HFFc6 (cell line): ENCODE measurements at places on chromosomes 5 and 9. TPM values are rescaled to one million over a fixed set of nuclear protein-coding genes. Genes with fewer than 3 reads are reported as not detected.

DNA sequence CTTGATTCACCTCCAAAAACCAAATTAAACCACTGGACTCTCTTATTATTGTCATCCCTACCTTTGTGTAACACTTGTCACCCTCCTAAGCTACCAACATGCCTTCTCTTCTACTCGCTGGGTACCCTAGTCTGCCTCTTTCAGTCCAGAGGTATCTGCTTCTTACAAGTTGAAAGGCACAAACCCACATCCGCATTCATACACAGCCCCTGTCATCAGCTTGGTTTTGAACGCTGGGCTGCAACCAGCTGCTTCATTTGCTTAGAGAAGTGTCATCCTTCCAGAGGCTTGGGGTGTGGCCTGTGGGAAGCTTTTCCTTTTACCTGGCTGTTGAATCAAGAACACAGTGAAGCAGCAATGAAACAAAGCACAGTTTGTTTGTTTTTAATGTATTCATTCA lies 138.8 kb upstream of the WWC1 start:
- no peak for DNase-seq

PCDHGA12 gene
- total RNA-seq = 7.9 to 19.2 TPM (median 8.2 TPM) in 3 replicates

DNA sequence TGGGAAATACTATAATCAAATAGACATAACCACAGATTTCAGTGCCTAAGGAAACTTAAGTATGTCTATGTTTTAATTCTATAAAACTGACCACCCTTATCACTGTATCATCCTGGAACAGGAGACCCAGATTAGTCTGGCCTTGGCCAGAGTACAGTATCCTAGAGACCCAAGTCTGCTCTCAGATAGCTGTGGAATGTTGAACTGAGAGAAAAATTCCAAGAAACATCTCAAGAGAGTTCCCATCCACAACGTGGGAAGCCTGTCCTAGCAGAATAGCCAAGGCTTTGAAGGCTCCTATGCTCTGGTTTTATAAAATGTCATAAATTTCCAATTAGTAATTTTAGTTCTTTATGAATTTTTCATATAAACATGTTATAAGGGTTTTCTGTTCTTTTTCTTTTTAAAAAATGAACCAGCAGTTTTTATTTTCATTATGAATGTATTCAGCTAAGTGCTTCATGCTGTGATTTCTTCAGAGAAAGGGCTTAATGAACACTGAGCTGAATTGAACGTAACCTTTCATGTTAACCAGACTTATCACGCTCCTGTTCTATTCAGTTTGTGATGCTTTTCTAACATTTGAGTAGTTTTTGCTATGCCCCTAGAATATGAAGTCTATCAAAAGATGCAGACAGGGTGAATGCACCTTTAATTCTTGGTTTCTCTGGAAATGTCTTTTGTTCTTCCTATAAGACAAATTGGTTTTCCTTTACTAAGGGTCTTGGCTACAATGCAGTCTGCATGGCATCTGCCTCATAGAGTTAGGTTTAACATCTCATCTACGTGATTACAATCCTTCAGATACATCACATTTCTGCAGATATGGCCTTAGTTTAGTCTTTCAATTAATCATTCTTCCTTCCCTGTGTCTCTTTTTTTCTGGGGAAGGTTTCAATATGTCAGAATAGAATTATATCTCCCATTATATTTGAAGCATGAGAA lies 230.8 kb downstream of the CYLC2 start:
- no peak for DNase-seq

- DNase-seq = no peak
Measured at GRCh38 chr5:151581347-151581746, 9.8 kb downstream of the FAT2 start.

DNA sequence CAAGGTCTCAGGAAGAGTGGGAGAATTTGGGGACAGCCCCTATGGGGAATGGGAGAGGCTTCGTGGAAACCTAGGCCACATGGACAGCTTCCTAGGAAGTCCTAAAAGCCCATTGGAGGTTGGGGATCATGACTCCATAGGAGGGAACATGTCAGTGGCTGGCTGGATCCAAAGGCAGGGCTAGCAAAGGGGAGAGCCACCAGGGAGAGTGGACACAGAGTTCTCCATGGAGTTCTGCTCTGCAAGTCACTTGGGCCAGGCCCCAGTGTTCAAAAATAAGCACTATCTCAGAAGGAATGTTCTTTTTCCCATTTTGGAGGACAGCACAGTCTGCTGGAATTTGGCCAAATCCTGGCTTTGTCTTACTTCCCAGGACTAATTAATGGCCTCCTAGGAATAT lies 140.6 kb upstream of the RAD23B start:
- no peak for DNase-seq

DNA sequence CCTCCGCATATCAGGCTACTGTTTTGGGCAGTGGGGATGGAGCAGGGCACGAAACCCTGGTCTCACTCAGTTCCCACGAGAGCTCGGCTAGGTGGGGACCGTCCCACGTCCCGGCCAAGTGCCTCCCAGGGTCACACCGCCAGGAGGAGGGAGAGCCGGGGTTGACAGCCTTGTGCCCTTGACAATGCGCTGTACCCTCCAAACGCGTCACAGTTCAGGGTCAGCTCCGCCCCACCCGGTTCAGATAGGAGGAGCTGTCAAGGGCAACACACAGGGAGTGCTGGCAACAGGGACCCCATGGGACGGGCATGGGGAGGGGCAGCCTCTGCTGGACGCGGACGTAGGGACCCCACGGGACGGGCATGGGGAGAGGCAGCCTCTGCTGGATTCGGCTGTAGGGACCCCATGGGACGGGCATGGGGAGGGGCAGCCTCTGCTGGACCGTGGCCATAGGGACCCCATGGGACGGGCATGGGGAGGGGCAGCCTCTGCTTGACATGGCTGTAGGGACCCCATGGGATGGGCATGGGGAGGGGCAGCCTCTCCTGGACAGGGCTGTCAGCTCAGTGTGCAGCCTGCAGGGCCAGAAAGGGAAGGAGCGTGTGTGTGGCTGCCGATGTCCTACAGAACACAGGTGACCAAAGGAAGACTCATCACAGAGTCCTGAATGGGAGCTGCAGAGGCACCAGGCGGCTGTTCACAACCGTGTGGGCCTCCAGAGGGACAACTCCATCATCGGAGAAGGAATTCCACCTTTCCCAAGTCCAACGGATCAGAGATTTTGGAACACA lies 29.4 kb downstream of the PNPLA7 start:
- DNase-seq = no peak

DNA sequence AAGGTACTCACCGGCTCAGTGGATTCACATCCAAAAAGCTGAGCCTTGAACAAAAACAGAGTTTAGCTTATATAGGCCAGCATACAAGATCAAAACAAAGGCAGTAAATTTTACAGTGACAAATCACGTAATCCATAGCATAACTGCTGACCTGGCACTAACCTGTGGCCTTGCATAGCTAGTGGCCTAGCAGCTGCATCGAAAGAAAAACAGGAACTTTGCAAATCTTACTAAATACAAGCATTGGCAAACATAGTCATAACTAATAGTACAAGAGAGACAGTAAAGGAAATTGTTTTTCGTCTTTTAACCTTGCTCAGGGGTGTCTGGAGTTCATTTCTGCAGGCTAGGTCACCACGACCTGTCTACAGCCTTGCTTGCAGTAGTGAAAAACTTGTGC lies 4.8 kb downstream of the HSDL2 start:
- DNase-seq = no peak

GRCh38 chr5:72584466-72584865 lies 77.3 kb upstream of the ZNF366 start:
- no peak for DNase-seq

- DNase-seq = no peak
Measured at GRCh38 chr5:140305471-140305870, 2.6 kb upstream of the PFDN1 start.

GRCh38 chr5:52491071-52491787 lies 296.5 kb upstream of the ITGA1 start:
- no peak for DNase-seq

GABRA6 gene
- total RNA-seq = not detected in 3 replicates

DNA sequence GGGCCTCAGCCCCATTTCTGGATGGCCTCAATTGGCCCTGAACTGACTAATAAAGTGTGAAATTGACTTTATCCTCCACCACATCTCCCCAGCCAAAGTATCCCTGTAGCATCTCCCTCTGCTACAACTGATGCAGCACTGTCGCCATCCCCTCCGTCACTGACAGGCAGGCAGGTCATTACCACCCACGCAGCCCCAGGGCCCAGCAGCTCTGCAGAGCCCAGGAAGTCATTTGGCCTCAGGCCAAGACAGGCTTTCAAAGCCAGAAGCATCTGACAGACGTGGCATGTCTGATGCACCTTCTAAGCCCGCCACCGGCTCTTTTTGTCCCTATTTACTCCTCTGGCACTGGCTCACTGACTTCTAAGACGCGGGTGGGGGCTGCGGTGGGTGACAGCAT lies 65.3 kb downstream of the ARHGEF37 start:
- no peak for DNase-seq

GRCh38 chr5:158807-159447 lies 32.4 kb upstream of the LRRC14B start:
- DNase-seq = no peak

FIBCD1 gene
- 1.9 to 8.7 TPM (median 3.4 TPM) in 3 replicates for total RNA-seq

GRCh38 chr5:181044662-181045305 lies 4.7 kb downstream of the BTNL9 start:
- no peak for DNase-seq

WWC1 gene
- 4.8 to 6.6 TPM (median 5.3 TPM) in 3 replicates for total RNA-seq

GRCh38 chr5:169609716-169610115 lies 26.1 kb downstream of the SPDL1 start:
- DNase-seq = no peak

GRCh38 chr5:43104057-43104456 lies 16.7 kb upstream of the ZNF131 start:
- no peak for DNase-seq

DDX41 gene
- total RNA-seq = 102 and 103 TPM in 2 replicates

- no peak for DNase-seq
Measured at GRCh38 chr5:26666371-26666770, 372.0 kb downstream of the CDH9 start.

DNA sequence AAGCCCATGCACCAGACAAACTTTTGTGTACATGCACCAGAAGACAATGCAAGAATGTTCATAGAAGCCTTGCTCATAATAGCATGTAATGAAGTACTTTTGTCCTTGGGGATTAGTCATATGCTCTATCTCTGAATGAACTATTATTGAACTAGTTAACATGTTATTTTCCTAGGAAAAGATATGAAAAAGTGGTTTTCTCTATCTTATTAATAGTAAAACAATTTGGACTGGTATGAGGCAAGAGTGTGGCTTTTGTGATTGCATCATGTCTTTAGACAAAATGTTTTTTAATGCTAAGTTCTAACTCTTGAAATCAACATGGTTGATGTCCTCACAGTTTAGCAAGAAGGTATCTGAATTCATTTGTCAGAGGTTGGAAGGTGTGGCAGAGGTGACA lies 55.7 kb upstream of the SPDL1 start:
- DNase-seq = no peak

DNA sequence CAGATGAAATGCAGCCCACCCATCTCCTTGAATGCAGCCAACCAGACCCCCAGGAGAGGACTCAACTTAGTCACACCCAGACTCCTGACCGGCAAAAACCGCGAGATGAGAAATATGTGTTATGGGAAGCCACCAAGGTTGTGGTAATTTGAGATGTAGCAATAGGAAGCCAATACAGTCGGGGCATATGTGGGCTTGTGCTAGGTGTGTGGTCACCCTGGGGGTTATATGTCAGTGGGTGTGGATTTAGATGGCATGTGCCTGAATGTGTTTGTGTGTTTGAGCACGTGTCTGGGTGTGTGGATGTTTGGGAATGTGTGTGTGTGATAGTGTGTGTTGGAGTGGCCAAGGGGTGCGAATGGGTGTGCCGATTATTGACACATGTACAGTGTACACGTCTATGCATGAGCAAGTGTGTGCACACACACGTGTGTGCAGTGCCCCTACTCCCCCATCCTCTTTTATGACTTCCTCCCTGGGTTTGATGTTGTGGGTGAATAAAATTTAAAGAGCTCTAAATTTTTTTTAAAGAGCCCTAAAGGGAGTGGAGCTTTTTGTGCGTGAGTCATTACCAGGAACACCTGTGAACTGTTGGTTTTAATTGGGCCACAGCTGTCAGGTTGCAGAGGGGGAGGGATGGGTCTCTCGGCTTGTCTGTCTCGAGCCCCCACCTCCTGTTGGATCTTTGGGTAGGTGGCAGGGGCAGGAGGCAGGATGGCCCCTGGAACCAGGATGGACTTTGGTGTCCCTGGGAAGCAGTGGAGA lies 86.8 kb downstream of the LHX2 start:
- DNase-seq = no peak

- DNase-seq = no peak
Measured at GRCh38 chr9:109387206-109387605, 66.3 kb upstream of the EPB41L4B start.

KCNV2 gene
- total RNA-seq = not detected in 3 replicates

GRCh38 chr9:113993838-113994540 lies 84.1 kb downstream of the AMBP start:
- no peak for DNase-seq

DNA sequence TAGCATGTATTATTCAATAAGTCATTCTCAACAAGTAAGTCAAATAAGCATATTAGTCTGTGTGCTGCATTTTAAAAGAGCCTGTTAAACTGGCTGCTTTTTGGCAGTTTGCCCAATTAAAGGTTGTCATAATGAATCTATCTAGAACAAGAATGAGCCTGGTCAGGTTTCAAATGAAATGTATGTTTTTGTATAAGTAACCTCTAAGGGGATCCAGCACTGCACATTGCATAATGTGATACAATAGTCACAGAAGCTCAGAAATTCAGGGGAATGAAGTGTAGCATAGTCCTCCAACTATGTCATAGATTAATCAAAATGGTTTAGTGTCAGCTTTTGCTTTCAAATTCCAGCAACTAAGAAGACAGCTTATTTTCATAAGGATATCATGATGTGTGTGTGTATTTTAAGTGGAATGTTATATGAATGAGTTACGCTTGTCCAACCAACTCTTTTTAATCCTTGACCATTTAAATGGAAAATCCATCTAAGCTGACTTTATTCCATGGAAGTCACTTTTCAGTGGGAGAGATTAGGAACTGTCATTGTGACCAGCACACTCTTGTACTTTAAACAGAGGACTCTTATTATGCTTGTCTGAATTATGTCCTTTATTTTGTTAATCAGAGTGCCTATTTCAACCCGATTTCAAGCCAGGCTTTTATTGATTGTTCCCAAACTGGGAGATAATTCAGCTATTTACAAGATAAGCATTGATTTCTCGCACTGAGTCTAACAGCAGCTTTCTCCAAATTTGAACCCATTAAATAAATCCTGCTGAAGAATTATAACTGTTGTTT lies 283.9 kb upstream of the ADAMTSL1 start:
- DNase-seq = no peak
